Hypothalamus (tissue), 51 donors: ENCODE measurements at places on chromosomes 7 and 10.

DNA sequence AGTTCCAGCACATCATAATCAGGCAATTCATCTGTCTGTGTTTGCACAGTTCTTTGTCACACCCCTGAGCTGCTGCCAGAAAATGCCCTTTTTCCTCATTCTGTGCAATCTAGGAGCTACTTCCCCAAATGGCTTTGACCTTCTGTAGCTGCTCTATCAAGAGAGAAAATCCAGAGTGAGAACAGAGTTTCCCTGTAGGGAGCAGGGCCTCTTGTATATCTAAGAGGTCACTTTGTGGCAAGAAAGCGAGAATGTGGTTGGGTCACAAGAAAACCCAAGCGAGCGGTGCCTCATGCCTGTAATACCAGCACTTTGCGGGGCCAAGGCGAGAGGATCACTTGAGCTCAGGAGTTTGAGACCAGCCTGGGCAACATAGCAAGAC, 24.3 kb downstream of the SLC29A3 start:
- DNase-seq: no peak

- no peak for DNase-seq
These were observed 20.9 kb downstream of the TBX20 start for GRCh38 chr7:35232994-35233393.

DNA sequence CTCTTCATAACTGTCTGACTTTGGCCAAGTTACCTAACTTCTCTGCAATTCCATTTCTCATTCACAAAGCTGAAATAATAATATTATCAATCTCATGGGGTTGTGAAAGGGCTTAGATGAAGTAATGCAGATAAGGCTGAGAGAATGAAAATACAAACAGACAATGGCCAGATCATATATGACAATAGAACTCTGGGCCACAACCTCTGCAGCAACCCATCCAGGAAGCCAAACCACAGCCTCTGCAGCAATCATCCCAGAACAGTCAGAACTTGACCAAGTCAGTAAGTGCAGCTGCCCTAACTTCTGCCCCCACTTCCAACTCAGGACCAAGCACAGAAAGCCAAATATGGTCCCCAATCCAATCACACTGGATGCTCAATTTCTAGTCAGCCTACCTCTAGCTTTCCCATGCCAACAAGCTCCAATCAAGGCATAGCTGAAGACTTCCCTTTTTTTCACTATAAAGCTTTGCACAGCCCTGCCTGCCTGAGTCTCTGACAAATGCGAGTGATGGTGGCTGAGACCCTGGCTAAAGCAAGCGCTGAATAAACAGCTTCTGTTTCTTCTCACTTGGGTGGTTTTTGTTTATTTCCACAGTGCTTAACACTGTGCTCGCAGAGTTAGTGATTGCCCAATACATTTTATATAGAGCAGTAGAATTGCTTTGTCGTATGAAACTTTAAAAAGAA, 34.8 kb upstream of the TNPO3 start:
- no peak for DNase-seq

DNA sequence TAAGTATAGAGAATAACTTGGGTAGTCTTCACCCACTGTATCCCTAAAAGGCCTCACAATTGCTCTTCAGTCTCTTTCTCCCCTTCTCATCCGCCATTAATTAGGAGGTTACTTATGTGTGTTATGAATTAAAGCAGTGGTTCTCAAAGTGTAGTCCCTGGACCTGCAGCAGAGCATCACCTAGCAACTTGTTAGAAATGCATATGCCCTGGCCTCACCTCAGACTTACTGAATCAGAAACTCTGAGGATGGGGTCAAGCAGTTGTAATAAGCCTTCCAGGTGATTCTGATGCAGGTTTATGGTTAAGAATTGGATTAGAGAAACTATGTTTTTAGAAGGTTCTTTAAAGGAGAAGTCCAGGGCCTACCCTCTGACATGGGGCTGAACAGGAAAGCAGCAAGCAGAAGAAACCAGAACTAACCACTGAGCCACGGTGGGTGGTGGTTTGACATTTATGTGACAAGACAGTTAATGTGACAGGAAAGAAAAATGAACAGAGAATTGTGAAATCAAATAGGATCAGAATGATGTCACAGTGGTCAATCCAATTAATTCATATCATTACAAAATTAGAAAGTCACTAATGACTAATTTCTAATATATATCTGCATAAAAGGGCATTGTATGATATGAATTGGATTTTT, 37.6 kb downstream of the ENTPD1 start:
- DNase-seq: no peak

DNA sequence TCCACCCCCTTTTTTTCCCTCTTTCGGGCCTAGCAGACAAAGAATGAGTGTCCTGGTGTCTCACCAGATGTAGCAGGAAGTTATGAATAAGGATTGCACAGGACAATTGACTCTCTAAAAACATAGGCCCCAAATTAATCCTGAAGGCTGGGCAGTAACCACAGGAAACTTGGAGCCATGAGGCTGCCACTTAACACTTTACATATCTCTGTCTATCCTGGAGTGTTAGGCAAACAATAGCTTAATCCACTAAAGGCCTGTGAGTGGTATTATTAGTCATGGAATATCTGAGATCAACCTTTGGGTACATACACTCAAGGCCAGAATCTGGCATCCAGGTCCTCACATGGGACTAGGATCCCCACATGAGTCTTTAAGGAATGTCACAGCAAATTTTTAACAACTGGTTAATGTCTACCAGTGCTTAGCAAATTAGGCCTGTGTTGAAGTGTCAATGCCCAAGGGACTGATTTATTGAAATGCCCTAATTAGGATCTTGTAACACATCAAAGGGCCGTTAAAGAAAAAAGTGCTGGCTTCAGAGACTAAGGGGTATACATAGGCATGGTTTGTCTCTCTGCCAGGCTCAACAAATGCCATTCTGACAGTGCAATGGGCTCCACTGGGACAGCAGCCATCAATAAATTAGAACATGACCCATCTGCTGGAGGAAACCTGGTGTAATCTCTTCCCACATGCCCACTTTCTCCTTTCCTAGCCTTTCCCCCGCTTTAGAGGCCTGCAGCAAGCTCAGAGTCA, 196.7 kb upstream of the TBX20 start:
- DNase-seq: no peak

GRCh38 chr7:80942261-80943041, 23.6 kb upstream of the SEMA3C start:
- no peak for DNase-seq
